ENCODE measurements at places on chromosomes 12 and 14.

DNA sequence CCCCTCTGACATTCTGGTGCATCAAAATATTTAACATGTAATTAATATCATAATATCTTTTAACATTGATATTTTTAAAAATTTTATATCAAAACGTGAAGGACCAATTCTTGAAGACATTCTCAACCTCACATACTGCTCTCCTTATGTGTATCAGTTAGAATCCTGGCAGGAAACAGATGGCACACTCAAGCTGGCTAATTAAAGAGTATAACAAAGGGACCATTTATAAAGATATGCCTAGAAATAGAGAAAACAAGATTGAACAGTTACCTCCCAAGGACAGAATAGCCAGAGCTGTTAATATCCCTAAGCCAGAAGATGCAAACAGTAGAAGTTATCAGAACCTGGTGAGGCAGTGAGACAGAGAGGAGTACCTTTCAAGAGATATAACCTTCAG lies 368.7 kb downstream of the NELL2 start:
- DNase-seq, result no peak

GRCh38 chr12:124316257-124316900 lies 21.5 kb downstream of the RFLNA start:
- DNase-seq, result no peak

DNA sequence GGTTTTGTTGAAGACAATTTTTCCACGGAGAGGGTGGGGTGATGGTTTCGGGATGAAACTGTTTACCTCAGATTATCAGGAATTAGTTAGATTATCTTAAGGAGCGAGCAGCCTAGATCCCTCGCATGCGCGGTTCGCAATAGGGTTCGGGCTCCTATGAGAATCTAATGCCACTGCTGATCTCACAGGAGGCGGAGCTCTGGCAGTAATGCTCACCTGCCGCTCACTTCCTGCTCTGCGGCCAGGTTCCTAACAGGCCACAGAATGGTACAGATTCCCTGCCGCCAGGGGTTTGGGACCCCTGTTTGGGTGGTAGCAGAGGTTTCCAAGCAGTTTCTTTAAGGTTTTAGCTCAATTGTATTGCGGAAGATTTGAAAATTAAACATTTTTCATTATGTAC lies 439.8 kb upstream of the OR4E1 start:
- DNase-seq, result no peak

DNA sequence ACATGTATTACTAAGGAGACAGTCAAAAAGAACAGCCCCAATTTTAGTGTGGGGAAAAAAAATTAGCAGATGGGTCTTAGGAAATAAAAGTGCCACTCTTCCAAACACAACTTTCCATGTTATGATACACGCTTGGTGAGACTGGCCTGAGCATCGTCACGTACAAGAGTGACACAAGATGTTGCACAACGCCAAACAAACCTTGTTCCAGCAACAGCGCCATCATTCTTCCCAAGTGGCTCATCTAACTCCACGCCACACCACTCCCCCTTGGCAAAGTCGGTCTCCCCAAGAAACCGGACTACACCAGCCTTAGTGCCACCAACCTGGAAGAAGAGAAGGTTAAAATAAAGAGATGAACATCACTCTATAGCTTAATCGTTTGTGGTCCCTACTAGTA lies 58.7 kb downstream of the CLIP1 start:
- no peak for DNase-seq

GRCh38 chr14:96042248-96042930 lies 3.2 kb downstream of the C14orf132 start:
- no peak for DNase-seq

- DNase-seq, result no peak
These were observed 16.8 kb downstream of the GALNT6 start for GRCh38 chr12:51374361-51374760.

DNA sequence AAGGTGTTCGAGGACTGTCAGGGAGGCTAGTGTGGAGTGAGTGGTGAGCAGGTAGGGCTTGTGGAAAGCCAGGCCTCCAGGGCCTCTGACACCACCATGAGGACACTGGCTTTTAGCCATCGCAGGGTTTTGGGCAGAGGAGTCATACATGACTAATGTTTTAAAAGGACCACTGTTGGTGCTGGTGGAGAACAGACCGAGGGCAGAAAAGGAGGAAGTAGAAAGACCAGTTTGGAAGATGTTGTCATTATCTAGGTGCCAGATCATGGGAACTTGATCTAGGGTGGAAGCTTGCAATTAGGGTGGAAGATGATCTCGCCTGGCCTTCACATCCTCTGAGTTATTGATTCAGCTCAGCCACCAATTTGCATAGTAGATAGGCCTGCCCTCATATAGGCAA lies 144.2 kb downstream of the C12orf75 start:
- DNase-seq, result no peak

GRCh38 chr12:19150273-19150900 lies 20.9 kb downstream of the PLEKHA5 start:
- no peak for DNase-seq

GRCh38 chr14:86997271-86997670 lies 995.7 kb downstream of the GALC start:
- no peak for DNase-seq

- no peak for DNase-seq
These were observed 5.4 kb upstream of the WIF1 start for GRCh38 chr12:65126482-65126881.

GRCh38 chr12:66361703-66362102 lies 59.4 kb downstream of the HELB start:
- no peak for DNase-seq

DNA sequence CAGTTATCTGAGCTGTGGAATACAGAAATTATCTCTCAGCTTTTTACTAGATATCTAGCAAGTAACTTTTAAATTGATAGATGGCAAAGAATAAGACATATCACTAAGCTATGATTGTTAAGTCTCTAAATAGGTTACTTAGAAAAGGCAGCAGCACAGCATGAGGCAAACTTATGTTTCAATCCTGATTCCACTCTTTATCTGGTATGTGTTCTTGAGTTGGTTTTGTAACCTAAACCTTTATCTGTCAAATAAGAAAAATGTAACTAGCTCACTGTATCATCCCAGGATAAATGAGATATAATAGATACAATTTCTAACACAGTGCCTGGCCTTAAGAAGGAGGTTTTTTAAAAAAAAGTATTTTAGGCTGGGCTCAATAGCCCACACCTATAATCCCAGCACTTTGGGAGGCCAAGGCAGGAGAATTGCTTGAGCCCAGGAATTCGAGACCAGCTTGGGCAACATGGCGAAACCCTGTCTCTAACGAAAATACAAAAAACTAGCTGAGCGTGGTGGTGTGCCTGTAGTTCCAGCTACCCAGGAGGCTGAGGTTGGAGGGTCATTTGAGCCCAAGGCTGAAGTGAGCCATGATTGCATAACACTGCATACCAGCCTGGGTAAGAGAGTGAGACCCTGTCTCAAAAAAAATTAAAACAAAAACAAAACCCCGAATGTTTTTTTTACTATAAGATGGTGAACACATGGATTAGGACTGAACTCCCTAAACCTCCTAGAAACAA lies 56.8 kb downstream of the HEATR5A start:
- DNase-seq, result no peak
